Aortic smooth muscle cell (primary cell): ENCODE measurements at places on chromosomes 3 and 15. TPM values are rescaled to one million over a fixed set of nuclear protein-coding genes. Genes with fewer than 3 reads are reported as not detected.

The FETUB gene
- total RNA-seq, result not detected in 2 replicates

The RETNLB gene
- total RNA-seq, result not detected in 2 replicates

The MINAR1 gene
- 0.66 and 0.68 TPM in 2 replicates for total RNA-seq

The ITIH1 gene
- 0.40 and 0.56 TPM in 2 replicates for total RNA-seq

The CLDN11 gene
- total RNA-seq, result 3.3 and 30.1 TPM in 2 replicates

The CIB2 gene
- total RNA-seq, result 1.6 and 1.7 TPM in 2 replicates

The PIGBOS1 gene
- total RNA-seq, result 7.5 TPM in 2 replicates

The SECISBP2L gene
- 32.8 and 35.9 TPM in 2 replicates for total RNA-seq

The CCR8 gene
- total RNA-seq, result not detected in 2 replicates

The ANKRD34C gene
- total RNA-seq, result not detected in 2 replicates

The HDAC11 gene
- total RNA-seq, result 11.6 and 11.9 TPM in 2 replicates

The C3orf52 gene
- 4.0 and 4.8 TPM in 2 replicates for total RNA-seq

The CTNNB1 gene
- total RNA-seq, result 731 and 906 TPM in 2 replicates

The IGDCC3 gene
- total RNA-seq, result not detected in 2 replicates

The EIF3J gene
- total RNA-seq, result 34.6 and 37.1 TPM in 2 replicates

The HYAL1 gene
- total RNA-seq, result 1.2 and 2.6 TPM in 2 replicates

The PTPN9 gene
- 19.2 and 24.4 TPM in 2 replicates for total RNA-seq

The TNFAIP8L3 gene
- total RNA-seq, result 4.1 and 7.5 TPM in 2 replicates

The PLA2G4D gene
- not detected in 2 replicates for total RNA-seq

The TMEM40 gene
- total RNA-seq, result not detected in 2 replicates

The TNFSF10 gene
- 2.6 and 3.3 TPM in 2 replicates for total RNA-seq

The CAND2 gene
- 2.9 and 4.1 TPM in 2 replicates for total RNA-seq

The MESP1 gene
- total RNA-seq, result 0.37 and 0.53 TPM in 2 replicates

The RASGRF1 gene
- total RNA-seq, result not detected in 2 replicates

The P2RY1 gene
- total RNA-seq, result 1.2 and 1.7 TPM in 2 replicates

The SLC22A14 gene
- 0.12 and 0.13 TPM in 2 replicates for total RNA-seq

The CLRN1 gene
- not detected in 2 replicates for total RNA-seq

The STAB1 gene
- total RNA-seq, result 2.5 and 6.5 TPM in 2 replicates

The FAM162A gene
- 11.9 and 19.8 TPM in 2 replicates for total RNA-seq

The CPNE9 gene
- not detected in 2 replicates for total RNA-seq

The RBP2 gene
- total RNA-seq, result not detected in 2 replicates

The GOLGA6L7 gene
- total RNA-seq, result not detected in 2 replicates

The COL6A5 gene
- total RNA-seq, result not detected in 2 replicates

The FAM107A gene
- total RNA-seq, result 0.99 and 1.2 TPM in 2 replicates

The SMCO1 gene
- not detected in 2 replicates for total RNA-seq

The TTLL13 gene
- total RNA-seq, result under 0.01 and 0.12 TPM in 2 replicates

The ERICH6 gene
- 0.06 and 0.13 TPM in 2 replicates for total RNA-seq

The UROC1 gene
- not detected in 2 replicates for total RNA-seq

The CNTN4 gene
- total RNA-seq, result 0.19 TPM in 1 of 2 replicates, not detected in the other

The RPL39L gene
- 33.4 and 55.4 TPM in 2 replicates for total RNA-seq

The AGTR1 gene
- total RNA-seq, result 0.37 and 0.40 TPM in 2 replicates

The STT3B gene
- total RNA-seq, result 154 and 156 TPM in 2 replicates
